ENCODE measurements at places on chromosomes 5 and 9.

- no peak for DNase-seq
These were observed 44.1 kb upstream of the ANKRD33B start for GRCh38 chr5:10519729-10520128.

DNA sequence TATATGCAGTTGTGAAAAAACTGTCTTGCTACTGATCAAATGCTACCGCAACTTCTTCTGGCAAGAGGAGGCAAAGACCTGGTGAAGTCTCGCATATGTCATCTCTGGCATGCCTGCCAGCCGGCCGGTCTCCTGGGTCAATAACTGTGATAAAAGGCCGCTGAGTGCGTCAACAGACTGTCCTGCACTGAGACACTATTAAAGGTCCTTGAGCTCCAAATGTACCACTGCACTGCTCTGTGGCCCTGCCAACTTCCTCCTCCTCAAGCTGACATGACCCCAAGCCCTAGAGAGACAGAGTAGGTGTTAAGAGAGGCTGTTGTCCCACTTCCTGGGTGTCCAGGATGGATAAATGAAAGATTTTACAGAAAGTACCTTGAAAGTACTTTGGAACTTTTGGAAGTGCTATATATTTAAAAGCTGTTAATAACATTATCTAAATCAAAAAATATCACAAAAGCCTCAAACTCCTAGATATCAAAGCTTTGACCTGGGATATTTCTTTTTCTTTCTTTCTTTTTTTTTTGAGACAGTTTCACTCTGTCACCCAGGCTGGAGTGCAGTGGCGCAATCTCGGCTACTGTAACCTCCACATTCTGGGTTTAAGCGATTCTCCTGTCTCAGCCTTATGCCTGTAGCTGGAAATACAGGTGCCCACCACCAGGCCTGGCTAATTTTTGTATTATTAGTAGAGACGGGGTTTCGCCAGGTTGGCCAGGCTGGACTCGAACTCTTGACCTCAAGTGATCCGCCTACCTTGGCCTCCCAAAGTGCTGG is 31.5 kb downstream of the RAPGEF1 start:
- no peak for DNase-seq

DNA sequence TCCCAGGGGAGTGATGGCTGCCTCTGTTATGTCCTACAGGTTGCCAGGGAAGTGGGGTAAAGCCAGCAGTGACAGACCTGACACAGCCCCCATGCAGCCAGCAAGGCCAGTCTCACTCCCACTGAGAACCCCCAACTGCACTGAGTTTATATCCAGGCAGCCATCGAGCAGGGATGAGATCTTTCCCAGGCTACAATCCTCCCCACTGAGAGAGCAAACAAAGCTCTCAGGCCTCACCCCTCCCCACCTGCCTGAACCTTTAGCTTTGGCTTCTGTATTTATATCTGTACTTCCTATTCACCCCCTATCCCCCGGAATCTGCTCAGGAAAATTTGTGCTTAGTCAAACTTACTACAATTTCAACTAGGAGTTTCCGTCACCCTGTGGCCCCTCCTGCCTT is 284.1 kb downstream of the FAM170A start:
- DNase-seq: no peak

- no peak for DNase-seq
These were observed 38.3 kb downstream of the HTR1A start for GRCh38 chr5:63923914-63924313.

DNA sequence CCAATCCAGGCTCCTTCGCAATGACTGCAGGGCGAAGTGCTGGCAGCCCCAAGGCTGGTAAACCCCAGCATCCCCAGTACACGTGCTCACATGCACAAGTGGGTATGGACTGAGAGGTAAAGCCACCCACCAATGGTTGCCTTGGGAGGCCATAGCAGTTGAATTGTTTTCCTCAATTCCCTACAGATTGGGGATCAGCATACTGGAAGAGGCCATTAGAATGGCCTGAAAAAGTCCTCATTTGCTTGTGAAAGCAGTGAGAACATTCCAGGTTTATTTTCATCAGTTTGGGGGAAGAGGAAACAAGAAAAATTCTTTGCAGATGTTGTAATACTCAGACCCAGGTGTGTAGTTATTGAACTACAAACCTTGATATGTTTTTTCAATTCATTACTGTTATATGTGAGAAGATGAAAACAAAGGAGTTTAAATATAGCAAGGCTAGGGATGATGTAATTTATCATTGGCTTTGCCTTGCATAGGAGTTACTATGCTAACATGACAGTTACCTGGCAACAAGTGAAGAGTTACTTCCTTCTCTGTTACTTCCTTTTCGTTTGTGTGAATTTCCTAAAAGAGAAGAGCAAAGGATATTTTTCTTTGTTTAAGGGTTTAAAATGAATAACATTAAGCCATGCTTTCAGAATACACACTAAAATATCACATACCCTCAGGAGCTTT is 36.4 kb downstream of the MTMR12 start:
- DNase-seq: peak; percentile 29

GRCh38 chr5:57216714-57217113 is 42.9 kb downstream of the GPBP1 start:
- no peak for DNase-seq

DNA sequence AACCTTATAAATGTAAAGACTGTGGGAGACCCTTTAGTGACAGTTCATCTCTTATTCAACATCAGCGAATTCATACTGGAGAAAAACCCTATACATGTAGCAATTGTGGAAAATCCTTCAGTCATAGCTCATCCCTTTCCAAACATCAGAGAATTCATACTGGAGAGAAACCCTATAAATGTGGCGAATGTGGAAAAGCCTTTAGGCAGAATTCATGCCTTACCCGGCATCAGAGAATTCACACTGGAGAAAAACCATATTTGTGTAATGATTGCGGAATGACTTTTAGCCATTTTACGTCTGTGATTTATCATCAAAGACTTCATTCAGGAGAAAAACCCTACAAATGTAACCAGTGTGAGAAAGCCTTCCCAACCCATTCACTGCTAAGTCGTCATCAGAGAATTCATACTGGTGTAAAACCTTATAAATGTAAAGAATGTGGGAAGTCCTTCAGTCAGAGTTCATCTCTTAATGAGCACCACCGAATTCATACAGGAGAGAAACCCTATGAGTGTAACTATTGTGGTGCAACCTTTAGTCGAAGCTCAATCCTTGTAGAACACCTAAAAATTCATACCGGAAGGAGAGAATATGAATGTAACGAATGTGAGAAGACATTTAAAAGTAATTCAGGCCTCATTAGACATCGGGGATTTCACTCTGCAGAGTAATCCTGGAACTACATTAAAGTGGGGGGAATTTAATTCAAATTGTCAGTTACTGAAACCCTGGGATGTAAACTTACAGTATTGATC is 17.7 kb downstream of the ZNF483 start:
- DNase-seq: no peak

DNA sequence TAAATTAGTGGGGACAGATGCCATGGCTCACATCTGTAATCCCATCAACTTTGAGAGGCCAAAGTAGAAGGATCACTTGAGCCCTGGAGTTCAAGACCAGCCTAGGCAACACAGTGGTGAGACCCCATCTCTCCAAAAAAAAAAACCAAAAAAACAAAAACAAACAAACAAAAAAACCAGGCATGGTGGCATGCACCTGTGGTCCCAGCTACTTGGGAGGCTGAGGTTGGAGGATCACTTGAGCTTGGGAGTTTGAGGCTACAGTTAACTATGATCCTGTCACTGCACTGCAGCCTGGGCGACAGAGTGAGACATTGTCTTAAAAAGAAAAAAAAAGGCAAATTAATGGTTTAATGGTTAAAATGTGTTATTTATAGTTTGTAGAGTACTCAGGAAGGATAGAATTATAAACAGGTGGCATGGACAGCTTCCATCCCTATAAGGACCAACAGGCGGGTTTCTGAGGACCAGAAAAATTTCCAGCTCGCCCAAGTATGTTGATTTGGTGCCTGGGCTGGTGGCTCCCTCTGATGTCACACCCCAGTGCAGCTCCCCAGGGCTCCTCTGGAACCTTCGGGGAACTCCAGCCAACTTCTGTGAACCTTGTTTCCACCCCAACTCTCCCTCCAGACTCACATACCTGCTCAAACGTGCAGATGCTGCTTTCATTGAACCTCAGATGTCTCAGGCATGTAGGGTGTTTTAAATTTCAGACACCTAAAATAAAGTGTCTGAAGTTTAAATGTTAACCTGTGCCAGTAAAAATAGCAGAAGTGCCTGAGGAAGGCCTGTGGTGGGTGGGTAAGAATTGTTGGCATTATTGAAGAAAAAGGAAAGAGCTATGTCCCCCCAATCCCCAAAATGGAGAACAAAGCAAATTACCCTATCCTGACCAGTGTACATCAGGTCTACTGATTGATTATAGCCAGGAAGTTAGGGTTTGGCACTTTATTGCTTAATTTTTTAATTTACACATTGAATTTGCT is 69.0 kb downstream of the TRIO start:
- DNase-seq: no peak

DNA sequence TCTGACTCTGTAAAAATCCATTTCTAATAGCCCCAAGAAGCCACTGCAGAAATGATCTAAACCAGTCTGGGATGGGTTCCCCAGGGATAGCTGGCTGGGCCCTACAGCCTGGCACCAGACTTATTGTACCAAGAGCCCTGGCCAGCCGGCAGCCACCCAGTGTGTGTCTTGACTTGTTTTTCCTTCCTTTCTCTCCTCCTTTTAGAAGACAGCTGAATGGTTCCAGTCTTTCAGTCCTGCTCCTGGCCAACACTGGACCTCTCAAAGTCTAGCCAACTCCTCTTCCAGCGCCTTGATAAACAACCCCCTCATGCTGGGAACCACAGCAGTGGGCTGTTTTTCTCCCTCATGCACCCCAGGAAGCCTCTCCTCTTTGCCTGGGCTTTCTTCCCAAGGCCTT is 34.1 kb downstream of the ATOX1 start:
- no peak for DNase-seq

DNA sequence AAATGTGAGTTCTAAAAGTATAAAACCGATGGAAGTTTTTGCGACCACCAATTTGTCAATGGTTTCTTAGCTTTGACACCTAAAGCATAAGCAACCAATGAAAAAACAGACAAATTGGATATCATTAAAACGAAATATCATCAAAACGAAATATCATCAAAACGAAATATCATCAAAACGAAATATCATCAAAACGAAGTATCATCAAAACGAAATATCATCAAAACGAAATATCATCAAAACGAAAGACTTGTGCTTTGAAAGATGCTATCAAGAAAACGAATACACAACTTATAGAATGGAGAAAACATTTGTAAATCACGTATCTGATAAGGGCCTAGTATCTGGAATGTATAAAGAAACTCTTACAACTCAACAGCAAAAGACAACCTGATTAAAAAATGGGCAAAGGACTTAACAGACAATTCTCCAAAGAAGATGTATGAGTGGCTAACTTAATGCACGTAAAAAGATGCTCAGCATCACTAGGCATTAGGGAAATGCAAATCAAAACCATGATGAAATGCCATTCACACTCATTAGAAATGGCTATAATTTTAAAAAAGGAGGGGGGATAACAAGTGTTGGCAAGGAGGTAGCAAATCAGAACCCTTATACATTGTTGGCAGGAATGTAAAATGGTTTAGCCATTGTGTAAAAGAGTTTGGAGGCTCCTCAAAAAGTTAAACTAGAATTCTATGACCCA is 29.4 kb upstream of the TBC1D9B start:
- no peak for DNase-seq

- DNase-seq: no peak
These were observed 22.1 kb upstream of the GABBR2 start for GRCh38 chr9:98730871-98731270.

DNA sequence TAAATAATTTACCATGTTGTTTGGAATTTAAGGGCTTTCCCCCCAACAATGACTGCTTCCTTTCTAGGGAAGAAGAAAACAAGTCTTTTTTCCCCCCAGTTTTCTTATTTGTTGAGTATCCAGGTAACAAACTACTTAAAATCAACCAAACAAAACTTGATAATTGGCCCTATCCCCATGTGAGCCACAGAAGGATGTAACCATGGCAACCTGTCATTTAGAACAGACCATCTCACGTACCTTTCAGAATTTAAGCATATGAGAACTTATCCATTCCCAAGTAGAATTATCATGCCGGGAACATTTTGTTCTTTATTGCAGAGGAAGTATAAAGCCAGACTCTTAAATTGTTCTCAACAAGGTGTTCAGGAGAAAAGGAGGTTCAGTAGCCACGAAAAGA is 392.3 kb downstream of the CETN3 start:
- no peak for DNase-seq

DNA sequence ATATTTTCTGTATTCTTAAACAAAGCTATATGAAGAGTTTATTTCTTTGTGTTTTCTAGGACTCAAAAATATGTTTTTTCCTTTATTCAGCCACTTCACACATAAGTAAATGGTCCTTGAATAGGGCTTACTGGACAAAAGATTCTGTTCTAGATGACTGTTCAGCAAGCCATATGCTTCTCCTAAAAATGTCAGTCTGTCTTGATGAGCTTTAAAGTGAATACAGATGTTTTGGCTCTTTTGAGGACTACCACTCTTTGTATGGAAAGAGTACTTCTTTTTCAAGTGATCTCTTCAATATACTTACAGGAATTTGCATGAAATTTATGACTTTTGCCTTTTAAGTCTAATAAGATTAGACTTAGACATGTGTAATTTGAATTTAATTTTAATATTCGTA is 8.4 kb downstream of the NDUFS4 start:
- DNase-seq: no peak

GRCh38 chr5:102807878-102808502 is 52.9 kb downstream of the PAM start:
- no peak for DNase-seq

DNA sequence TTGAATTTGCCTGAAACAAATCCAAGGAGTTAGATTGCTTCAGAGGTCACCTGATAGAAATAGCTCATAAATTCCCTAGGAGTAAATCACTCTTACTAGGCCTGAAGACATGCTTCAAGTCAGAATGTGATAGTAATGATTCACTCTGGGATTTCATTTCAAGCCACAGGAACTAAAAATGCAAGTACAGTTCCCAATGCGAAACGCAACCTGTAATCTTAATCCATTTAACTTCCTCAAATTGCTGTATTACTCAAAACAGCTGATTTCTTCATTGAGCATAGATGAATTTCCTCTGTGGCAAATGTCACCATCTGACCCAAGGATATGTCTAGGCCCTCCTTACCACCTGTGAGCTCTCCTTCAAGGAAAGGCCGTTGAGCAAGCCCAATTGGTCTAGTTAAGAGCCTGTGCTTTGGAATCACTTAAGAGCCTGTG is 32.1 kb upstream of the IL6ST start:
- DNase-seq: no peak

GRCh38 chr9:20403346-20403745 is 219.0 kb downstream of the MLLT3 start:
- DNase-seq: no peak

GRCh38 chr9:118302721-118303120 is 598.5 kb downstream of the TLR4 start:
- DNase-seq: no peak

Data from CD4-positive, alpha-beta T cell treated with Interleukin-2 at 100 ng/mL for 4 hours (primary cell).